NCI-H1417 (cell line): ENCODE measurements at places on chromosomes 3 and 15.

DNA sequence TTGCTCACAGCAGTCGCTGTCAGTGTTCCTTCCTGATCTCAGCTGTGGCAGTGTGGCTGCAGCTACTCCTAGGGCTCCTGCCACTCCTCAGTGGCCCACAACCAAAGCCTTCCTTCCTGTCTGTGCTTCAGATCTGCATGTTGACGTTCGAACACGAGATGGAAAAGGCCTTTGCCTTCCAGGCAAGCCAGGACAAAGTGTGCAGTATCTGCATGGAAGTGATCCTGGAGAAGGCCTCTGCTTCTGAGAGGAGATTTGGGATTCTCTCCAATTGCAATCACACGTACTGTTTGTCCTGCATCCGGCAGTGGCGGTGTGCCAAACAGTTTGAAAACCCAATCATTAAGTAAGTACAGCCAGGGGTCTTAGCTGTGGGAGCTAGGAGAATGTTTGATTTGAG lies 17.8 kb downstream of the MKRN2 start:
- no peak for DNase-seq

GRCh38 chr15:34588046-34588674 lies 4.7 kb upstream of the GOLGA8B start:
- peak; percentile 88 for DNase-seq

- DNase-seq = no peak
Observed at GRCh38 chr3:90005281-90005847, 897.9 kb downstream of the EPHA3 start.

GRCh38 chr3:4979428-4980228 lies at the start of gene BHLHE40:
TSS of gene BHLHE40 (plus strand) at chr3:4979437. CDS start at chr3:4979719, 282 bp downstream.
- peak; percentile 48 for DNase-seq

DNA sequence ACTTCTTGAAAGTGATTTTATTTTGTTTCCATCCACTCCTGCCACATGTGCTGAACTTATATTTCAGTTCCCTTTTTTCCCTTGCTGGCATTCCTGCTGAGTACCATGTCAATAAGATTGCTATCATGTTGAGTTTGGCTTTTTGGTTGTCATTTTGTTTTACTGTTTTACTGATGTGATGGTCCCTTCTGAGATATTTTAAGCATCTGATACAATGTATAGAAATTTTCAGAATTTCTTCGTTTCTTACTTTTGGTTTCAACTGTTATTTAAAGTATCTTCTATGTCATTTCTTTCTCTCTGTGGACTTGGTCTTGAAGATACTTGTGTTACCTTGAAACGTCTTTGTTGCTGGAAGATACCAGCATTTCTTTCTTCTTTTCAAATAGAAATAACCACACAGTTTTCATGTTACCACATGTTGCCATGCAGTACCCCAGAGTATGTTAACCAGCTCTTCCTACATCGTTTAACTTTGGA lies 14.1 kb downstream of the SIDT1 start:
- DNase-seq = no peak

DNA sequence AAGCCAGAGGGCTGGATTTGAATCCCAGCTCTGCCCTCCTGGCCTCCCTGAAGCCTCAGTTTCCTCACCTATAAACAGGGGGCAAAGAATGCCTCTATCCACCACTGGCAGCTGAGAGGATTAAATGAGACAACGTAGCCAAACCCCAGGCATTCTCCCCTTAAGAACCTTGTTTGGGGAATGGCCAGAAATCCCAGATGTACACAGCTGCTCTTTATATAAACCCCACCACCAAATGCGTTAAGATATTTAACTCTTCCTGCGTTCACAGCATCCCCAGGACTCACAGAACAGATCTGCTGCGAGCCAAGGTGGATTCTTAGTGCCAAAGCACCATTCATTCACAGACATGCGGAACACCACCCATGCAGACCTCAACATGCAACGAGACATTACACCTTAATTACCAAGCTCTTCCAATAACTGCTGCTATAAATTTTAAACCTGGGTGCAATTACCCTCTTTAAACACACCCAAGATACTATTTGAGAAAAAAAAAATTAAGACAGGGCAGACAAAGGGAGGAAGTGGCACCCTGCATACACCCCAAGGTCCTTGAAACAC lies 5.2 kb downstream of the TLE3 start:
- DNase-seq = peak; percentile 45

GRCh38 chr15:46091860-46092450 lies 457.1 kb downstream of the SQOR start:
- DNase-seq = peak; percentile 5

DNA sequence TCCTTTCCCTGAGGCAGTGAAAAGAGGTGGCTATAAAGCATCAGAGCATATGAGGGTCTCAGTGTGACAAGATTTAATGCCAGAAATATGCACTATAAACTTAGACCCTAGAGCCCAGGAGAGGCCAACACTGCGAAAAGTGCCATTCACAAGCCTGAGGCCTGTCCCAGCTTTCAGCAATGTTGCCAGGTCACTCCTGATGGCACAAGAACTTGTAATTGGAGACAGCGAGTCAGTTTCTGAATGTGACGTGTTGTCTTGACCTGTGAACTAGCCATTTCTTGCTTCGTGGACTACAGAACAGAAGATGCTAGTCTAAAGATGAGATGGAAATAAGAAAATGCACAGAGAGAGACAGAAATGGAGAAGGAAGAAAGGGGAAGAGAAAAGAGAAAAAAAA lies 87.9 kb downstream of the WDR72 start:
- DNase-seq = no peak

DNA sequence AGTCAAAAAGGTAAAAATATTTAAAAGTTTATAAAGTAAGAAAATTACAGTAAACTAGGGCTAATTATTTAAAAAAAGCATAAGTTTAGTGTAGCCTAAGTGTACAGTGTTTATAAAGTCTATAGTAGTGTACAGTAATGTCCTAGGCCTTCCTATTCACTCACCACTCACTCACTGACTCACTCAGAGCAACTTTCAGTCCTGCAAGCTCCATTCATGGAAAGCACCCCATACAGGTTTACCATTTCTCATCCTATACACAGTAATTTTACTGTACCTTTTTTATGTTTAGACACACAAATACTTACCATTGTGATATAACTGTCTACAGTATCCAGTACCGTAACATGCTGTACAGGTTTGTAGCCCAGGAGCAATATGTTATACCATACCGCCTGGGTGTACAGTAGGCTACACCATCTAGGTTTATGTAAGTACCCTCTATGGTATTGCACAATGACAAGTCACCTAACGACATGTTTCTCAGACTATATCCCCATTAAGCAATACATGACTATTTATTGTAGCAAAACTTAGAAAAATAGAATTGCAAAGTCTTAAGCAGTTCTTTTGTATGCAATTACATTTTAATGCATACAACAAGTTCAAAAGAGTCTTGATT lies 19.5 kb downstream of the AVEN start:
- no peak for DNase-seq
